Chondrocyte (in vitro differentiated cells): ENCODE measurements at places on chromosomes 11 and 22. TPM values are rescaled to one million over a fixed set of nuclear protein-coding genes. Genes with fewer than 3 reads are reported as not detected.

GRCh38 chr11:31262761-31263160 lies 106.8 kb downstream of the DCDC1 start:
- no peak overlapping the region for H3K27ac ChIP-seq
- peaks cover 5% of the 10 kb centered on the region for H3K4me1 ChIP-seq
- no peak for DNase-seq
- H3K27me3 ChIP-seq: peaks cover 6% of the 10 kb centered on the region
- no peaks in the 10 kb centered on the region for H3K36me3 ChIP-seq

GRCh38 chr11:2160736-2161259 lies at the start of gene INS:
Gene INS, minus strand, starts transcription at chr11:2161209. Its CDS starts 238 bp downstream, at chr11:2160971.
- no peaks in the 10 kb centered on the region for H3K4me1 ChIP-seq
- no peaks in the 10 kb centered on the region for H3K27me3 ChIP-seq
- no peak within 1 kb of the TSS for H3K27ac ChIP-seq
- DNase-seq: no peak
- no peaks in the 10 kb centered on the region for H3K36me3 ChIP-seq

The P2RY2 gene
- total RNA-seq: 0.32 TPM in 1 of 3 replicates, not detected in the others

DNA sequence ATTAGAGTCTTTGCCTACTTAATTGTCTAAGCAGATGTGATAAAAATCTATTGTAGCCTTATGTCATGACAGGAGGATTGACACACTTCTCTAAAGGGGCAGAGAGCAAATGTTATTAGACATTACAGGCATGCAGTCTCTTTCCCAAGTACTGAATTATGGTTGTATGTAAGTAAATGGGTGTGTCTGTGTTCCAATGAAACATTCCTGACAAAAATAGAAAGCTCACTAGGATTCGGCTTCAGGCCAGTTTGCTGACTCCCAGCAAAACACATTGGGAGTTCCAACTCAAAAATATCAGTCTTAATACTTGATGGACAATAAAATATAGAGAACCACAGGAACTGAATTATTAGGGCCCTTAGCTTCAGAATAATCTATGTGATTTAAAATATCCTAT lies 1480.4 kb downstream of the FAM181B start:
- DNase-seq: no peak
- peaks cover 5% of the 10 kb centered on the region for H3K4me1 ChIP-seq
- no peak overlapping the region for H3K4me3 ChIP-seq
- no peak overlapping the region for H3K27ac ChIP-seq
- no peaks in the 10 kb centered on the region for H3K36me3 ChIP-seq

GRCh38 chr11:2099516-2100349 lies 39.5 kb downstream of the IGF2 start:
- H3K27me3 ChIP-seq: peaks cover 4% of the 10 kb centered on the region
- H3K4me1 ChIP-seq: peaks cover 27% of the 10 kb centered on the region
- no peak overlapping the region for H3K27ac ChIP-seq
- no peaks in the 10 kb centered on the region for H3K36me3 ChIP-seq

The NPAS4 gene
- 0.60 to 1.7 TPM (median 1.2 TPM) in 3 replicates for total RNA-seq

DNA sequence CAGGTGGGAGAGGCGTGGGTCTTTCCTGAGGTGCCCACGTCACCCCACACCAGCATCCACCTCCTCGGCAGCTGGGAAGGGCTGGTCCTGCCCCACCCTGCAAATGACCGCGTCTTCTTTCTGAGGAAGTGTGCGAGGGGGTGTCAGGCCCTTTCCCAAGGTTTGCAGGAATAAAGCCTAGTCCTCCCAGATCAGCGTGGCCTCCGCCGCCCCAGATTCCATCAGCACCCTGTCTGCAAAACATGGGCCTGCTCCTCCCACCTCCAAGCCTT lies 14.4 kb upstream of the SLC39A13 start:
- no peak overlapping the region for H3K27ac ChIP-seq
- H3K4me3 ChIP-seq: no peak overlapping the region
- H3K27me3 ChIP-seq: no peaks in the 10 kb centered on the region
- H3K36me3 ChIP-seq: no peaks in the 10 kb centered on the region

DNA sequence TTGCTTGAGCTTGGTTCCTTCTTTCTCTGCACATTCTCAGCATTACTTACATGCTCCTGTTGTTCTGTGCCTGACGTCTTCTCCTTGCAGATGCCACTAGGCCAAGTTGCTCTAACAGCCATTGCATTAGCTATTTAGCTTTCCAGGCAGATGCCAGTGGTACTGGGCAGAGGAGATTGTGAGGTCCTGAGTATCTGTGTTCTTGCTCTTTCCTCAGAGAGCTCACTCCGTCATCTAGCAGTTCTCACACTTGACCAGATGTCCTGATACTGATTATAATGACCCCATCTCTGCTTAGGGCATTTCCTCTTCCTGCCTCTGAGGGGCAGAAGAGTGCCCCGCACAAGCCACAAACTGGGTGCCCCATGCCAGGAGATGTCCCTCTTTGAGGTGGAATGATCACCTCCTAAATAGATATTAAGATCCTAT lies 30.7 kb downstream of the ARHGAP1 start:
- no peak overlapping the region for H3K27ac ChIP-seq
- H3K4me3 ChIP-seq: no peak overlapping the region
- no peak for DNase-seq
- peaks cover 22% of the 10 kb centered on the region for H3K4me1 ChIP-seq

DNA sequence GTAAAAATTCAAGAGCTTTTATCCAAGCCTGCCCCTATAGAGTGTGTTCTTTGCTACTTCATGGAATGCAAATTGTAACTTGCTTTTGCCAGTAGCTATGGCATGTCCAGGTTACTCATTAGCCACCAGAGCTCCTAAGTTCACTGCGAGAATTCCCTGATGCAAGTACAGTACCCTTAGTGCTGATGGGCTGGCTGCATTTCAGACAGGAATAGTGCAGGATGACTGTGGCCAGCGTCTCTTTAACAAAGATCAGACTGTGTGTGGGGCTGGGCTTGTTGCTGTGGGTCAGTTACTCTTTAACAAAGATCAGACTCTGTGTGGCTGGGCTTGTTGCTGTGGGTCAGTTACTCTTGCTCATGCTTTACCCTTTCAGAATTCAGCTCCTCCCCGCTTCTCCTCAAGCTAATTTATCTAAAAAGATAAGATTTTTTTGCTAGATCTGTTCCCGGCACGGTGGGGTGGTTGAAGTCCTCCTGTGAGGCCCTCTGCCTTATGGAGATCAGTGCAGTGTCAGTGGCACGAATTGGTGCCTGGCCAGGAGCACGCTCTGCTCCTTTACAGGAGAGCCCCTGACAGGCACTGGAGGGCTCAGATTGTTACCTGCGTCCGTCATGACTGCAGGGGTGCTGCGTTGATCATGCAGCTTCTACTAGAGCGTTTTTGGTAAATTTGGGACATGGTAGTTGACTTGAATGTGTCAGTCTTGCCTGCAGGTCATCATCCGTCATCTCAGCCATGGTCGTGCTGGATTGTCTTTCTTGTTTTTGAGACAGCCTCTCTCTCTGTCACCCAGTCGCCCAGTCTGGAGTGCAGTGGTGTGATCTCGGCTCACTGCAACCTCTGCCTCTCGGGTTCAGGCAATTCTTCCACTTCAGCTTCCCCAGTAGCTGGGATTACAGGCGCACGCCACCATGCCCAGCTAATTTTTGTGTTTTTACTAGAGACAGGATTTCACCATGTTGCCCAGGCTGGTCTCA lies 27.0 kb downstream of the AP2A2 start:
- no peaks in the 10 kb centered on the region for H3K27me3 ChIP-seq
- DNase-seq: no peak
- H3K27ac ChIP-seq: peak overlapping the region; percentile 81
- peaks cover 9% of the 10 kb centered on the region for H3K36me3 ChIP-seq
- peak overlapping the region; percentile 8 for H3K4me3 ChIP-seq

- peaks cover 2% of the 10 kb centered on the region for H3K36me3 ChIP-seq
- H3K27me3 ChIP-seq: no peaks in the 10 kb centered on the region
- DNase-seq: no peak
- peaks cover 40% of the 10 kb centered on the region for H3K4me1 ChIP-seq
- H3K4me3 ChIP-seq: peak overlapping the region; percentile 87
Measured at GRCh38 chr22:23767303-23767672, 484 bp downstream of the CHCHD10 start.

The RBMXL2 gene
- total RNA-seq: not detected in 3 replicates

DNA sequence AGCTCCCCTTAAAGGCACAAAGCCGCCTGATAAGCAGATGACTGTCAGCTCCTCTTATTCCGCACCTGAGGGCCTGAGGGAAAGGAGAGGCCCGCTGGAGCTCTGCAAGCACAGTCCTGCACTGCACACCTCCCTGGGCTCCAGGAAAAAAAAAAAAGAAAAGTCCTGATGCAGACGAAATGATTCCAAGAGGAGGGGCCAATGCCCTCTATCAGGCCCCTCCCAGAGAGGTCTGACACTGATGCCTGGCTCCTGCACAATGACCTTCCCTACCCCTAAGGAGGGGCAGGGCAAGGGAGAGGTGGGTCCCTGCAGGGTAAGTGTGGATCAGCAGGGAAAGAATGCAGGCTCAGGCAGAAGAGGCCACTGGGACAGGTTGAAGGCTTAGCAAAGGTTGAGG lies 572.7 kb downstream of the SOX6 start:
- H3K4me3 ChIP-seq: no peak overlapping the region
- peaks cover 26% of the 10 kb centered on the region for H3K4me1 ChIP-seq
- no peaks in the 10 kb centered on the region for H3K36me3 ChIP-seq

The OR52A1 gene
- not detected in 3 replicates for total RNA-seq

The RAB38 gene
- not detected in 3 replicates for total RNA-seq

- H3K4me3 ChIP-seq: no peak overlapping the region
- no peak overlapping the region for H3K27ac ChIP-seq
- no peaks in the 10 kb centered on the region for H3K36me3 ChIP-seq
- no peak for DNase-seq
- H3K4me1 ChIP-seq: no peaks in the 10 kb centered on the region
- H3K27me3 ChIP-seq: peaks cover 26% of the 10 kb centered on the region
Measured at GRCh38 chr11:116373104-116373944, 399.5 kb downstream of the BUD13 start.

GRCh38 chr22:41913842-41914534 lies 886 bp downstream of the SHISA8 start:
- H3K27me3 ChIP-seq: peaks cover 40% of the 10 kb centered on the region
- H3K36me3 ChIP-seq: no peaks in the 10 kb centered on the region
- DNase-seq: no peak
- H3K4me1 ChIP-seq: peaks cover 10% of the 10 kb centered on the region

- H3K36me3 ChIP-seq: no peaks in the 10 kb centered on the region
- H3K4me3 ChIP-seq: no peak overlapping the region
- no peak for DNase-seq
- peaks cover 30% of the 10 kb centered on the region for H3K4me1 ChIP-seq
- no peak overlapping the region for H3K27ac ChIP-seq
- no peaks in the 10 kb centered on the region for H3K27me3 ChIP-seq
Measured at GRCh38 chr11:106480581-106481190, 403.2 kb downstream of the AASDHPPT start.

GRCh38 chr11:46142561-46142960 lies 21.3 kb upstream of the PHF21A start:
- H3K36me3 ChIP-seq: no peaks in the 10 kb centered on the region
- H3K27me3 ChIP-seq: peaks cover 14% of the 10 kb centered on the region
- H3K4me1 ChIP-seq: no peaks in the 10 kb centered on the region

DNA sequence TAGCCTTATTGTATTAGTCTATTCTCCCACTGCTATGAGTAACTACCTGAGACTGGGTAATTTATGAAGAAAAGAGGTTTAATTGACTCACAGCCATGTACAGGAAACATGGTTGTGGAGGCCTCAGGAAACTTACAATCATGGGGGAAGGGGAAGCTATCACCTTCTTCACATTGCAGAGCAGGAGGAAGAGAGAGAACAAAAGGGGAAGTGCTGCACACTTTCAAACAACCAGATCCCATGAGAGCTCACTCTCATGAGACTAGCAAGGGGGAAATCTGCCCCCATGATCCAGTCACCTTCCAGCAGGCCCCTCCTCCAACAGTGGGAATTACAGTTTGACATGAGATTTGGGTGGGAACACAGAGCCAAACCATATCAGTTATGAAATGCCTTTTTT lies 179.4 kb downstream of the ARHGAP42 start:
- H3K27ac ChIP-seq: no peak overlapping the region
- no peak overlapping the region for H3K4me3 ChIP-seq
- no peaks in the 10 kb centered on the region for H3K27me3 ChIP-seq
- H3K4me1 ChIP-seq: peaks cover 16% of the 10 kb centered on the region
- no peaks in the 10 kb centered on the region for H3K36me3 ChIP-seq

- no peaks in the 10 kb centered on the region for H3K27me3 ChIP-seq
- no peak overlapping the region for H3K4me3 ChIP-seq
- H3K27ac ChIP-seq: peak overlapping the region; percentile 32
- H3K4me1 ChIP-seq: peaks cover 6% of the 10 kb centered on the region
Measured at GRCh38 chr11:74123008-74123448, 47.8 kb downstream of the C2CD3 start.

The OR10A2 gene
- total RNA-seq: not detected in 3 replicates

- H3K27me3 ChIP-seq: no peaks in the 10 kb centered on the region
- H3K27ac ChIP-seq: no peak overlapping the region
Measured at GRCh38 chr11:91820709-91821108, 403.9 kb upstream of the FAT3 start.

GRCh38 chr11:73653996-73654395 lies 7.6 kb downstream of the PLEKHB1 start:
- H3K27me3 ChIP-seq: peaks cover 4% of the 10 kb centered on the region
- no peak overlapping the region for H3K4me3 ChIP-seq
- no peak overlapping the region for H3K27ac ChIP-seq
- H3K36me3 ChIP-seq: no peaks in the 10 kb centered on the region
- no peaks in the 10 kb centered on the region for H3K4me1 ChIP-seq
- DNase-seq: no peak

The GVQW3 gene
- 1.9 to 3.9 TPM (median 3.0 TPM) in 3 replicates for total RNA-seq

The NCAM1 gene
- total RNA-seq: 3.4 to 6.0 TPM (median 3.9 TPM) in 3 replicates
